ENCODE measurements at places on chromosomes 3 and 15.

DNA sequence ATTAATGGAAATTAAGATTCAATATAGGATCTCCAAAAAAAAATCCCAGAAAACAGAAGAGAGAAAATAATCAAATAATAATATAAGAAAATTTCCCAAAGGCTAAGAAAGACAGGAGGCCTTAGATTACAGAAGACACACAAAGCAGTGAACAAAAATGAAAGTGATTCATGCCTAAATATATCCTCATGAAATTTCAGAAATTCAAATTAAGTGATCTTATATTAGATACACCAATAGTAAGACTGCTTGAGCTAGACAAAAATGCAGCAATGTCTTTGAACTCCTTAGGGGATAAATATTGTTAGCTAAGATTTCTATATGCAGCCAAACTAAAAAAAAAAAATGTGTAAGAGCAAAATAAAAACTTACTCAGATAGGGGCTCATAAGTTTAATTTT is 44.6 kb upstream of the ARPP21 start:
- no peak for DNase-seq

DNA sequence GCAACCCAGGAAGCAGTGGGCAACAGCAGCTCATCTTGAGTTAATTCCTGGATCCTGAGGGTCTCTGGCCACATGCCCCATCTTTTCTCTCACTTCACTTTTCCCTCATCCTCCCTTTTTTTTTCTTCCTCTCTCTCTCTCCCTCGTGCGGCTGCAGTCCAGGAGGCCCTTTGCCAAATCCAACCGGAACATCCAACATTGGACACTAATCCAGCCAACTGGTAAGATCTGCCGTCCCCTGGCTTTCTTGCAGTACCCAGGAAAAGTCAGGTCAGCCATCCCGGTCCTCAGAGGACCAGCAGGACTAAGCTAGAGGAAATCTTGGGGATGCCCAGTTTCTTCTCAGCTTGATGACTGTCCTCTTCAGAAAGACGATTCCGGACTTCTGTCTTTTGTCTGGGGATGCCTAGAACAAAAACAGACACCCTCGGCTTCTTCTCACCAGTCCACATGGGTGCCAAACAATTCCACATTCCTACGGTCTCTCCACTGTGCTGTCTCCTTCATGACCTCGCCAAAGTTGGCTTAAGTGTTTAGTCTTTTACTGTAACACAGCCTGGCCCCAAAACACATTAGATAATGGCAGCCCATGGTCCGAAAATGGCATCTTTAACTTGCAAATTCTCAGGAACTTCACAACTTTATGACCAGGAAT is 115.6 kb downstream of the GSK3B start:
- no peak for DNase-seq

DNA sequence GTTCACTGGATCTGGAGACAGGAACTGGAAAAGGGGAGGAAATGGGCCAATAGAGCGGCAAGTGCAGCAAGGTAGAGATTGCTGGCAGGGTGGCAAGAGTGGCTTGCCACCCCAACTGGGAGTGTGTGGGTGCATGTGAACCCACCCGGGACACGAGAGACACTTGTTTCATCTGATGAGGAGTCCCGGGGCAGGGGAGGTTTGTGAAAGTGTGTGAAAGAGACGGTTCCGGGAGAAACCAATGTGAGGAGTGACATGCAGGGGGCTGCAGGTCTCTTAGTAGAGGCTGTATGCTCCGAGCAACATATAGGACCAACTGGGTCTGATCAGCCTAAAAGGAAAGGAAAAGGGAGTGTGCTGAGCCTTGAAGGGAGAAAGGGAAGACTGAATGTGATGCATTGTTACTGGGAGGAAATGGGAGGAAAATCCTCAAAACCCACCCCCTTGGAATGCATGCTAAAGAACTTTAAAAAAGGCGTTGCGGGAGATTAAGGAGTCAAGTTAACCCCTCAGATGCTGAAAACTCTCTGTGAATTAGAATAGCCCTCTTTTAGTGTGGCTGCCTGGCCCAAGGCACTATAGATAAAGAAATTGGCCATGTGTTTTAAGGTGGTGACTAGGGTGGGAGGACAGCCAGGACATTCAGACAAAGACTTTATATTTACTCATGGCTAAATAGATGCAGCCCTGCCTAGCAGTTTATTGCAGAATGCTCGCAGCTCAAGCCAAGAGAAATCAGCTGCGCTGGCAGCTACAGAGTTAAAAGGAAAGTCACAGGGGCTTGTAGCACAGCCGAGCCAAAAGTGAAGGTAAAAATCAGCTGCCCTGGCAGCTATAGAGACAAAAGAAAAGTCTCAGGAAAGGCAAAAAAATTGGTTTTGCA is 9.1 kb upstream of the SLC9C1 start:
- no peak for DNase-seq

DNA sequence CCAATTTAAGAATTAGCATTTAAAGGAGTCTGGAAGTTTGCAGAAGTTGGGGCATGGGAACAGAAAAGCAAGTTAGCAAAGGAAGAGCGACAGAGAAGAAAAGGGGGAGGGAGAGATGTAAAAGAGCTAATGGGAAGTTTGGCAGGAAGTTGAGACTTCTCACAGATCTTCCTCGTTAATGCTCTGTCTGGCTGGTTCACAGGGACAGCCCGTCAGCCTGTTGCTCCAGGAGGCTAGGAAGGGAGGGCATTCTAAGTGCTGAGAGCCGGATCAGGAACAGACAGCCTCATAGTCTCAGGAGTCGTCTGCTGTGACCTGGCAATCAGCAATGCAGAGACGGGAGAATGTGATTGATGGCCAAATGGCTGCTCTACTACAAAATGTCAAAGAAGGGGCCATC is 150.3 kb downstream of the AGBL1 start:
- DNase-seq: no peak

GRCh38 chr15:100785181-100786138 is 94.2 kb upstream of the ALDH1A3 start:
- no peak for DNase-seq

DNA sequence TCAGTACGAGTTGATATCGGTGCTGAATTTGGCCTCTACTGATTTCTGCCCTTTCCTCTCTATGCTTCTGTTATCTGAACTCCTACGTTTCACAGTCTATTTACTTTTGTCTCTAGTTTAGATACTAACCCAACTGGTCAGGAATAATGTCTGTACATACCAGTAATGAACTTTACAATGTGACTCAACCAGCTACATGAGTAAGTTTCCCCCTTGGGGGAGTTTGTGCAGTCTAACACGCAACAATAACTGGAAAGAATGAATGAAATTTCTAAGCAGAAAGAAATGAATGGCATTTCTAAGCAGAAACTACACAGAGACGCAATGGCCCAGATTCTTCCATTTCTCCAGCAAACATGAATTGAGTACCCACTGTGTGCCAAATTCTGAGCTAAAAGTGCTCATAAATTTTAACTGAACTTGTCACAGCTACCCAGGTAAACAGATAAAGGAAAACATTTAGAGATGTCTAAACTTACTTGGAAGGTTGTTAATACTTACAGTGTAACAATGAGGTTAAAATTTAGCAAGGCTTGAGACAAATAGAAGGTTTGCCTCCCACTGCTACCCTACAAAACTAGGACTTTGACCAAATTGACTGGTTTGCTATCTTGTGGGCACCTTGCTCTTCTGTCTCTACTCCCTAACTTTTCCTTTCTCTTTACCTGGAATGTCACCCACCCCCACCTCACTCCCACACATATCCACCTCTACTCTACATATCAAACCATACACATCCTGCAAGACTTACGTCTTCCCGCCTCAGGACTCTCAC is 11.6 kb downstream of the UPK1B start:
- DNase-seq: no peak

GRCh38 chr15:51382787-51383186 is 41.3 kb downstream of the GLDN start:
- DNase-seq: peak; percentile 30

DNA sequence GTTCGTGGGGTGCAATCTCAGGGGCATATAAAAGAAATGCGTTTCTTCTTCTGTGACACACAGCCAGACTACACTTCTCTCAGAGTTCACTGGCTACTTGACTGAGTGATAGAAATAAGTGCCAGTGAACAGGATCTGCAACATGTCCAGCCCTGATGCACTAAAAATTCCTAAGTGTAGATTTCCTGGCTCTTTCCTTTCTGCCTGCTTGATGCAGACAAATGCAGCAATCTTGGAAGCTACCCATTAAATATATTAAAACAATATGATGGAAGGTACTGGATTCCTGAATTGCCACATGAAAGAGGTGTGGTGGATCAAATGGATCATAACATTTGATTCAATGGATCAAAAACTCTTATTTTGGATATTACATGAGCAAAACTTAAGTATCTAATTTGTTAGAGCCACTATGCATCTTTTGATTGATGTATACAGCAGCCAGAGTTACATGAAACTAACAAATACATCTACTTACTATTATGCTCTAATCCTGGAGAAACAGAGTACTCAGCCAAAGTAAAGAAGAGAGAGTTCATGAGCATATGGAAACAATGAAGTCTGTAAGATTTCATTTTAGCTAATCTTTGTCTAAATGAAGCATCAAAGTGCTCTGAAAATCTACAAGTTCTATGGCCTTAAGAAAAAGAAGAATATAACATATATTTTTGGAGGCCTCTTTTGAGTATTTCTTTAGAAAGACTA is 222.6 kb downstream of the ZNF385D start:
- DNase-seq: no peak

DNA sequence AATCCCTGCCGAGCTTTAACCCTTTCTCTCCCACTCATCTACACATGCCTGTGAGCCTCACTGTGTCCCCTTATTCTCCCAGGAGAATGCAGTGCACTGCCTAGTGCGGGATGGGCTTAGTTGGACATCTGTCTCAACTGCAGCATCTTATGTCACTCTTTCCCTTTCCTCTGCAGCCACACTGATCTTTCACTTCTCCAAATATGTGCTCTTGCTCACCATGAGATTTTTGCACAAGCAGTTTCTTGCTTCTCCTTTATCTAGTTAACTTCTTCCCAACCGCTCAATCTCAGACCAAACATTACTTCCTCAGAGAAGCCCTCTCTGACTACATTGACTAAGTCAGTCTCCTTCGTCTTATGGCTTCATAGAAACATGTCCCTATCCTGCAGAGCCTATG is 292.3 kb downstream of the KBTBD8 start:
- DNase-seq: no peak

DNA sequence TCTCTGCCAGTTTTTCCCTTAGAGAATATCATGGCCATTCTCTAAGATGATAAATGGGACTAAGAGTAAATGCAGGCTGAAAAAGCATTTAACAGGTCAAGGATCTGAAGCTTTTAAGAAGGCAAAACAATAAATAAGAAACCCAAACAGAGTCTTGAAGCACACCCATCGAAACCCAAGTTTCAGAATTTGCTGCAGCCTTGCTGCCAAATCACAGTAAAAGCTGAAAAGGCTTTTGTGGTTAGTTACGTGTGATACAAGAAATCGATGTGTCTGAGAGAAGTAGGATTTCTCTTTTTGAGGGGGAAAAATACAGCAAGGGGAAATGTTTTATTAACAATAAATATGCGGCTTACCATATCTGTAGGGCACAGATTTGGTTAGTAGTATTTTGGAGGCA is 92.0 kb downstream of the IGF1R start:
- DNase-seq: no peak

DNA sequence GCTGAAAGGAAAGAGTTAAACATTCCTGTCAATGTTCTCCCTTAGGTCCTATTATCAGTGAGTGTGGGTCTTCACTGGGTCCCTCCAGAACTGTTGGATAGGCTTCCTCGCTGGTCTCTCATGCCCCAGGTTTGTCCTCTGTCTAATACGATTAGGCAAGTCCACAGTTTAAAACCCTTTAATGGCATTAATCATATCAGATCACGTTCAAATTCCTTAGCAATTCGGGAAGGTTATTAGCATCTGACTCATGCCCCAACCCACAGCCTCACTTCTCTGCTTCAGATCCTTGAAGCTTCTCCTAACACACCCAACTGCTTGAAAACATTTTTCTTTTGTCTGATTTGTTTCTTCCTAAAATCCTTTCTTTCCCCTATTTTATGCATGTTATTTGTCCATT is 224.3 kb upstream of the ATP10A start:
- no peak for DNase-seq

- no peak for DNase-seq
These were observed 340.4 kb upstream of the KCNMB2 start for GRCh38 chr3:178195824-178196223.

GRCh38 chr15:40310001-40310959 is 2.5 kb upstream of the PLCB2 start:
- DNase-seq: peak; percentile 52

DNA sequence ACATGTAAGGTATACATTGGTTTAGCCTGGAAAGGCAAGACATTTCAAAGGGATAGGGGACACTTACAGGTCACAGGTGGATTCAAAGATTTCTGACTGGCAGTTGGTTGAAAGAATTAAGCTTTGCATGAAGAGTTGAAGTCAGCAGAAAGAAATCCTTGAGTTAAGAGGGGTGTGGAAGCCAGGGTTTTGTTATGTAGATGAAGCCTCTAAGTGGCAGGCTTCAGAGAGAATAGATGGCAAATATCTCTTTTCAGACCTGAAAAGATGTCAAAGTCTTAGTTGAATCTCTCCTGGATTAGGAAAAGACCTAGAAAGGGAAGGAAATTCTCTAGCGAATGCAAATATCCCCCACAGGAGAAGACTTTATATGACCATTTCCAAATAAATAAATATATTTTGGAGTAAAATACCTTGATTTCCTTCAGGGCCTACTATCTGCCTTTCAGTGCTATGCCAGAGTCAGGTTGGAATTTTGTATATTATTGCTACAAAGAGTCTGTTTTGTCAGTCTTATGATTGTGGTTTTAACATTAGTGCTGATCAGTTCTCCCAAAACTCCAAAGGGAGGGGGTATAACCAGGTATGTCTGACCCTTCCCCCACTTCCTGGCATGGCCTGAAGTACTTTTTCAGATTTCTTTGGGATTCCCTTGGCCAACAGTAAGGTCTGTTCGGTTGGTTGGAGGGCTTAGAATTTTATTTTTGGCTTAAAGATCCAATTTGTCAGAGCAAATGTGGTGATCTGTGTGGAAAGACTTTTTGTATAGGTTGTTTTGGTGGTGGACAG is 286.4 kb downstream of the LRTM1 start:
- DNase-seq: no peak

GRCh38 chr15:34682674-34683073 is 72.1 kb downstream of the GJD2 start:
- DNase-seq: no peak

- no peak for DNase-seq
These were observed 19.9 kb downstream of the UBR1 start for GRCh38 chr15:43085921-43086320.

- DNase-seq: peak; percentile 9
These were observed 187.5 kb downstream of the DOCK3 start for GRCh38 chr3:50862221-50862620.

- no peak for DNase-seq
These were observed 1.8 kb downstream of the PRKCD start for GRCh38 chr3:53162672-53163443.

- no peak for DNase-seq
These were observed 115.5 kb downstream of the EBLN2 start for GRCh38 chr3:73176941-73177340.

- no peak for DNase-seq
These were observed 1.5 kb downstream of the NSUN3 start for GRCh38 chr3:94064243-94064860.
